ENCODE measurements at places on chromosomes 5 and 9.

- no peak for DNase-seq
Observed at GRCh38 chr9:137492464-137493363, 33.6 kb upstream of the NSMF start.

DNA sequence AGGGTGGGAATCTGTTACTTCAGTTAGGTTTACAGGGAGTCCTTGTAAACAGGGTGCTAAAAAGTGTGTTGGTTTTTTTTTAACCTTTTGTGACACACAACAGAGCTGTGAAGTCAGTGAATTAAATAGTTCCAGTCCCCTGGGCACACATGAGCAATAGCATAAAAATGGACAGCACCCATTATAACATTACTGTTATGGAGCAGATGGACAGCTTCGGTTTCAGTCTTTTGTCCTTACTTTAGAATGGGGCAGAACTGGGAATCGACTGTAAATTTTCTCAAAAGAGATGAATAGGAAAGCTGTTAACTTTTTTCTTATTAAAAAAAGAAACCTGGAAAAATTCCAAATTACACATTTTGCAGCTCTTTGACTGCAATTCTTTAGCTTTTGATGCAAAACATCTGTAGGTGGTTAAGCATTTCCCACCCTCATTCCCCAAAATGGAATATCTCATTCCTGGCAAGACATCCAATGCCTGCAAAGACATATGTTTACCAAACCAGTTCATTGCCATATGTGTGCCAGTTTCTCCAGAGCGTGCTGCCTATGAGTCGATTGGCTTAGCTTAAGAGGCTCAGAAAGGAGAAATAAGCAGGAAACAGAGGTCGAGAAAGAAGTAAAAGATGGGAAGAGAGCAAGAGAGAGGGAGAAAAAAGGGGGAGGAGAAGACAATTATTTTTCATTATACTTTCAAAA lies 212.3 kb upstream of the TMEM161B start:
- no peak for DNase-seq

GRCh38 chr5:91598216-91598615 lies 215.1 kb upstream of the ARRDC3 start:
- no peak for DNase-seq

- no peak for DNase-seq
Observed at GRCh38 chr5:78573318-78573717, 75.3 kb downstream of the LHFPL2 start.

DNA sequence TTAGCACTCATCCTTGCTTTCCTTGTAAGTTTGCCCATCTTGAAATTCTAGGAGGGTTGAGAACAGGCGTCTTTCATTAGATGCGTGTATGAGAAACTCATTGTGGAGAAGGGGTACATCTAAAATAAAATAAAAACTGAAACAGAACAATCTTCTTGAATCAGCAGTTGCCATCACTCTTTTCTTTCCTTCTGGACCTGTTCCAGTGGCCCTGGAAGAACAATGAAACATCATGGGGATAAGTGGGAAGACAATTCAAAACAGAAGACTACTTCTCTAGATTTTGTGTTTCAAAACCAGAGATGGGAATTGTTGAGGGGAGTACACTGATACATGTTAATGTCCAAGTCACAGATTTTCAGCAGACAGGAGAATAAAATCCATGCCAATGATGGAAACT lies 59.9 kb downstream of the SLC1A3 start:
- DNase-seq = no peak

GRCh38 chr5:114362977-114363761 lies 1.3 kb downstream of the KCNN2 start:
- DNase-seq = no peak

DNA sequence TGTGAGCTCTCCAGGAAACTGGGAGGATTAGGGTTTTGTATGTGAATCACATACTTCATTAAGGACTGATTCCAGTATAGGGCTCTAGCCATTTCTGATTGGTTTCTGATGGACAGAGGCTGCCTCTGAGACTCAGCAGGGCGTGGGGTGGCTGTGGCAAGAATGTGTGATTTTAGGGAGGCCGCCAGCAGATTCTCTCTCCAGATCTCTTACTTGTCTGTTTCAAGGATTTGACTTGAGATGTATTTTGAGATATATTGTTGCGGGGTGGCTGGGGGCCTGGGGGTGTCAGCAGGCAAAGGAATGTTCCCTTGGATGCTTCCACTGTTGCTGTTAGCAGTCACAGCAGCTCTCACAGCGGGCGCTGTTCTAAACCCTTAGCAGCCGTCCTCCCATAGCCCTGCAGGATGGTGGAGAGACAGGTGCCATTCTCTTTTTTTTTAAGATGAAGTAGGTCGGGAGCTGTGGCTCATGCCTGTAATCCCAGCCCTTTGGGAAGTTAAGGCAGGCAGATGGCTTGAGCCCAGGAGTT lies 8.0 kb upstream of the HNRNPAB start:
- no peak for DNase-seq
